ENCODE measurements at places on chromosomes 12 and 14.

DNA sequence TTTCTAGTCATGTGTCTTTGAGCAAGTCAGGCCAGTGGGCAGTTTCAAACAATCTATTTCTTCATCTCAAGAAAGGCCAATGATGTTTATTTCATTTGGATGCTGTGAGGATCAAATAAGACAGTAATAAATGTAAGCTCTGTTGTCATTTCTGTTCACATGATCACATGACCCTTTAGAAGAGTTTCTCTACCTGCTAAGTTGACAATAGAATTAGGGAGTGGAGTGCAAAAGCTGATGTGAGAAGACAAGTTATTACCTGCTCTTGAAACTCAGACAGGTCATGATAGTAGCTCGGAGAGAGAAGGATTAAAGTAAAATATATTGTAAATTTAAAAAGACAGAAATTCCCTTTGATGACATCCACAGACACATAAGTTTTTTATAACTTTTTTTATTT lies 37.3 kb upstream of the DCN start:
- DNase-seq: no peak

- DNase-seq: no peak
Measured at GRCh38 chr14:84041421-84041820, 1488.5 kb upstream of the FLRT2 start.

DNA sequence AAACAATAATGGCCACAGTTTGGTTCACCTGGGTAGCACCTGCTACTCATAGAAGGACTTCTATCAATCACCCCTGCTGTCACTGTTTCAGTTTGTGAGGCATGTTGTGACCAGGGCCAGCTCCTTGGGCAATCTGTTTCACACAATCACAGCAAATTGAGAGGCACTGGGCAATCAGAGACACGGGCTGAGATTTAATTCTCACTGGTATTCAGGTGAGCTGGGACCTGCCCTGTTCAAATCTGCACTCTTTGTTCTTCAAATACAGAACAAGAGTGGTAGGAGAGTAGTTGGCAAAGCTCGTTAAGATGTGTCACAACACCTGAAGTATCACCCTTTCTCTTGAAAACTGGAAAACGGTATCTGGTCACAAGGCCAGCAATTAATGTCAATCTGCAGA lies 57.8 kb upstream of the NAP1L1 start:
- no peak for DNase-seq

DNA sequence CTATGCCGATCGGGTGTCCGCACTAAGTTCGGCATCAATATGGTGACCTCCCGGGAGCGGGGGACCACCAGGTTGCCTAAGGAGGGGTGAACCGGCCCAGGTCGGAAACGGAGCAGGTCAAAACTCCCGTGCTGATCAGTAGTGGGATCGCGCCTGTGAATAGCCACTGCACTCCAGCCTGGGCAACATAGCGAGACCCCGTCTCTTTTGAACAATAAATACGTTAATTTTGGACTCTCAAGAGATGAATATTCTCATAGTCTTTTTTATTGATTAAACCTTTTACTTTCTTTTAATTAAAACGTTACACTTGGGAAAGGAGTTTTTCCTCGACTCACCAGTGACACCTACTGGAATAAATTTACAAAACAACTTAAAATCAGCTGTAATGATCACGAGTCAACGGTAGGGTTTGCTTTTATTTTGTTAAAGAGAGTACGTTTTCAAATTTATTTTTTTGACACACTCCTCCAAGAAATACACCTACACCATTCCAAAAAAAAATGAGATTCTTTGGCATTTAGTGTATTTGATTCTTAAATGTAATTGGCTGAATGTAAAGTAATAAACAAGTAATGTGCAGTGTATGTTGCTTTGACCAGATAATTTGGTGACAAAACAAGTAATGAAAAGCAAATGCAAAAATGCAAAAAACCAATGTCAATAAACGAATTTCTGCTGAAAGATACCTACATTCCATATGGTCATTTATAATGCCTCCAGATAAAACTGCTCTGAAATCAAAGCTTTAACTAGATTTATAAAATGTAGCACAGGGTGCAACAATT lies 687 bp upstream of the RPS29 start:
- peak; percentile 67 for DNase-seq

- no peak for DNase-seq
Measured at GRCh38 chr12:18819484-18819883, 81.6 kb downstream of the CAPZA3 start.

- no peak for DNase-seq
Measured at GRCh38 chr12:51295651-51296050, 25.4 kb upstream of the SMAGP start.

- DNase-seq: no peak
Measured at GRCh38 chr12:65565601-65566560, 258.4 kb upstream of the HMGA2 start.

- DNase-seq: peak; percentile 70
Measured at GRCh38 chr12:121494093-121494787, 86.6 kb downstream of the KDM2B start.

DNA sequence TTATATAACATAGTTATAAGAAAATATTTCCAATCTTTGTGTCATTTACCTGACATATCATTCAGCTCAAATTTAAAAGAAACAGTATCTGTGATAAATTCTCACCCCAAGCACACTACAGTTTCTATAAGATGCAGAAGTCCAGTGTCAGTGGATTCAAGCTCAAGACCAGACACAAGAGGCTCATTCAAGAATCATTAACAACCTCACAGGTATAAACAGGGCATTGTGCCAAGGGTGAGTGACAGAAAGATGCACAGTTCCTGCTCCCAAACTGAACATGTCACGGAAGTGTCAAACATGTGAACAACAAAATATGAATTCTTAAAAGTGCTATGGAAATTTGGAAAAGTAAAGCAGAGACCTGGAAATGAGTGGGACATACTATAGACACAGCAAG lies 12.8 kb downstream of the ATP2B1 start:
- no peak for DNase-seq

- no peak for DNase-seq
Measured at GRCh38 chr14:36901861-36902260, 240.2 kb downstream of the PAX9 start.
